Putamen (tissue), 1 donor: ENCODE measurements at places on chromosomes 6 and 20.
A peak's percentile ranks its signal among the peaks of the same experiment; 100 is the strongest.

- DNase-seq, result no peak
Measured at GRCh38 chr20:1283522-1284510, 17.7 kb downstream of the SNPH start.

GRCh38 chr6:117483645-117484016 is 1.2 kb downstream of the DCBLD1 start:
- no peak for DNase-seq

DNA sequence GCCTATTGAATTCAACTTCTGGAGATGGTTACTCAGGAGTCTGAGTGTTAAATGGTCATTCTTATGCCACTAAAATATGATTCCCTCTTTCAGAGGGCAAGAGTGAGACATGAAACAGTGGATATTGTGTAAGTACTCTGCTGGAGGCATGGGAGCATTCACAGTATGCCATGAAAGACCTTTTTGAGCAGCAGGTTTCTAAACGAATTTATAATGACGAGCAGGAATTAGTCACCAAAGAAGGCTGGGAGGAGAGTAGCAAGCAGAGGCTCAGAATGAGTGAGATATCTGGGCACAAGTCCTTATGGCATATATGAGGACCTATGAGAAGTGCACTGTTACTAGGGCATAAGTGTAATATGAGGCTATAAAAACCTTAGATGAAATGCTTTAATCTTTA is 10.9 kb upstream of the MYB start:
- no peak for DNase-seq

DNA sequence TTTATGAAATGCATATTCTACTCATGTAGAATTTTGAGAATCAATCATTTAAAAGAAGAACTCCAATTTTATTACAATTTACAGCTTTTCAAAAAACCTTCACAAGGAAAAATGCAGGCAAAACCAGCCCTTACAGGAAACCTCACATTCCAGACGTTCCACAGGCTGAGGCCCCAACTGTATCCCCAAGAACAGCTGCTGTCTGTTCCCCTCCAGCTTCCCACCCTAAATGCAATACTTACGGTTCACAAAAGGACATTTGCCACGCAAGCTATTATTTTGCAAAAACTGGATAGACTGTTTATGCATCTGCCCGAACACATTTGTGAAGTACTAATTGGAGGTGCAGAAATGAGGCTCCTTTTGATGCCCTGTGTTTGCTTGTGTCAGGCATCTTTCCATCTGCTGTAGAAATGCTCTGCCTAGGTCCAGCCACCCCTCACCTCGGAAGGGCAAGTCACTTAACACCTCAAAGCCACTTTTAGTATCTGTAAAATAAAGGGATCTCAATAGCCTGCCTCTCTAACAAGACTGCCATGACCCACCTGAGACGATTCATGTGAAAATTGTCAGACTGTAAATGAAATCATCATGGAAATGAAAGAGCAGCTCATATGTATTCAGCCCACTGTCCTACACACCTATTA is 26.5 kb downstream of the PDE10A start:
- no peak for DNase-seq

DNA sequence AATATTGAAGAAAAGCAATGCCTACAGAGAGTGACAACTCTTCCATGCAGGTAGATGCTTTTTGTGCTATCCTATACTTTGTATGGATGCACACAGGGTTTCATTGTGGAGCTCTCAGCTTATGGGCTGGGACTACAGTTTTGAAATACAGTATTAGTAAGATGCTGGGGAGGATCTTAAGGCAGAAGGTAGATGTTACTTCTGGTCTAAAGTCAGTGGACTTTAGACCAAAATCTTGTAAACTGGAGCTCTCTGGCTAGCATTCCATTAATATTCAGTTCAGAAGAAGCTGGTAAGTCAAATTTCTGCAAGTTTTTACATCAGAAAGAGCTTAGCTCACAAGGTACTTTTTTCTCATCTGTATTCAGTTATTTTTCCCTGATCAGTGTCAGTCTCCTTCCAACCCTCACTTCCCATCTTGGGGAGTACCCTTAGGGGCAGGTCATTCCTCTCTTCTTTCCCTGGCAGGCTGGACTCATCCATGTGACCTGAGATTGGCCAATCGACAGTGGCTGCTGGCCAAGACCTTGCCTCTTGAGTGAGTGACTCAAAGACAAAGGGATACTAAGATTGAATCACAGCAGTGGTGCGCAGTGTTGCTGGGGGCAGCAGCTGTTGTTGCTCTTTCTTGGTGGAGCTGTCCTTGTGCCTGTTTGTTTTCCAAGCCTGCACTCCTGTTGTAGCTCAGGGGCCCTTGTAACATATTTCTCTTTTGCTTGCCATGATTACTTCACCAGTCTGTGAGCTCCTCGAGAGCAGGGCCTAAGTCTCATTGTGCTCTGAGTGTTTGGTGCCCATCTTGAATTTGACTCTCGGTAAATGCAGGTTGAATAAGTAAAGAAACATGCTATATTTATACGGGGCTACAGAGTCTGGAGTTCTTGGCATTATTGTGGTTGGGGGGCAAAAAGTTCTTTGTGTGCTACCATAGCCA is 2.8 kb upstream of the PHF20 start:
- DNase-seq, result peak; percentile 74

- no peak for DNase-seq
Measured at GRCh38 chr6:49720372-49720771, 7.0 kb upstream of the CRISP2 start.

- DNase-seq, result no peak
Measured at GRCh38 chr6:133502441-133503335, 261.5 kb downstream of the EYA4 start.

- DNase-seq, result no peak
Measured at GRCh38 chr6:119533603-119534279, 184.2 kb upstream of the MAN1A1 start.

GRCh38 chr6:122276637-122277036 is 122.8 kb upstream of the HSF2 start:
- no peak for DNase-seq

- peak; percentile 24 for DNase-seq
Measured at GRCh38 chr20:16803965-16804792, 56.0 kb downstream of the OTOR start.

GRCh38 chr20:57043091-57043490 is 223.3 kb downstream of the BMP7 start:
- DNase-seq, result no peak

- DNase-seq, result peak; percentile 79
Measured at GRCh38 chr20:59645761-59646171, 41.4 kb downstream of the PHACTR3 start.

DNA sequence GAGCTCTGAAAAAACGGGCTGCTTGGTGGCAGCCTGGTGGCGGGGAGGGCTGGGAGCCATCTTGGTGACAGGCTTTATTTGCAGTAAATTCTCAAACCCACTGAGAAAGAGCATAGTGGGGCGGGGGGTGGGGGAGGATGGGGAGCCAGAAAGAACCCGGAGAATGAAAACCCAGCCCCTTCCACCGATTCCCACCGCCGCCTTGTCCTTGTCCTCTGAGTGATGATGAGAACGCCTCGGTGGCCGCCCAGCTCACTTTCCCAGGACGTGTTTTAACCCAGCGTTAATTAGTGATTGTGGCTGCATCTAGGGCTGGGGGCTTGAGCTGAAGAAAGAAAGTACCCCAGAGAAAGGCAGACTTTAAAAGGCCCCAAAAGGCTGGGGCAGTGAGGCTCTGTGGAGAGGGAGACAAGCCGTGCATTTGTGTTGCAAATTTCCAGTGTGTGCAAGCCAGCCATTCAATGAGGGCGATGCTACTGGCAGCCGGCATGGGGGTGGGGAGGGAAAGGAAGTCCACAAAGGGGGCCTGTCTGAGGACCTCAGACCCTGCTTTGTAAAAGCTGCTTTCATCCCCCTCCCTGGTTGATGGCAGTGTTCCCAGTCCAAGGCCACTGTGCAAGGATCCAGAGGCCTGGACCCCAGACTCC is 6.2 kb upstream of the GHRH start:
- DNase-seq, result peak; percentile 50

DNA sequence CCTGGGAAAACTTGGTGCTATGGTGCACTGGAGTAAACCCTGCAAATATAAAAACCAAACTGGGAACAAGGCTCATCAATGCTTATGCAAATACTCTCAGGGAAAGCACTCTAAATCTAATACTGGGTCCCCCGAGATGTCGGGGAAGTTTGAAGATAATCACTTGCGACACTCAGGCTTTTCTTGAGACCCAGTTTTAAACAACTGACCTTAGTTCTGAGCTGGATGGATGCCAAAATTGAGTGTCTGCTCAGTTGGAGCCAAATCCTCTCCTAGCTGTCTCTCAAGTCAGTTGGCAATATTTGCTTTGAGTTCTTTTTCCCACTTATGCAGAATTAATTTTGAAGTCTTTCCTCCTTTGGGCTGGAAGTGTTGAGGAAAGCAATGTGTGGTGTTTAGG is 75.5 kb upstream of the CD2AP start:
- DNase-seq, result no peak

GRCh38 chr20:34715384-34715783 is 11.2 kb downstream of the TP53INP2 start:
- DNase-seq, result no peak

- DNase-seq, result no peak
Measured at GRCh38 chr6:101302593-101302992, 90.9 kb upstream of the GRIK2 start.

DNA sequence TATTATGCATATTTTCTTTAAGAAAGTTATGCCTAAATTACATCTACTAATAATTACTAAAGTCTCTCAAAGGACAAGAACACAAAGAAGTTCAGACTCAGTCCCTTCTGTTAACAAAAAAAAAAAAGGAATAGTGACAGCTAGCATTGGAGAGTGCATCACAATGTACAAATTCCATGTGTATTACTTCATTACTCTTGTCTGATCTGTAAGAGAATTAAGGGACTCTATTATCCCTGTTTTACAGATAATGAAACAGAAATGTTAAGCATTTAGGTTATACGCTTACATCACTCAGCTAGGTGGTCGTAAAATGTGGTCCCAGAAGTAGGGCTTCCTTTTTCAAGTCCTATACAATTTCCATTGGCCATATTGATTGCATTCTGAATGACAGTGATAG is 17.2 kb upstream of the VNN1 start:
- no peak for DNase-seq

DNA sequence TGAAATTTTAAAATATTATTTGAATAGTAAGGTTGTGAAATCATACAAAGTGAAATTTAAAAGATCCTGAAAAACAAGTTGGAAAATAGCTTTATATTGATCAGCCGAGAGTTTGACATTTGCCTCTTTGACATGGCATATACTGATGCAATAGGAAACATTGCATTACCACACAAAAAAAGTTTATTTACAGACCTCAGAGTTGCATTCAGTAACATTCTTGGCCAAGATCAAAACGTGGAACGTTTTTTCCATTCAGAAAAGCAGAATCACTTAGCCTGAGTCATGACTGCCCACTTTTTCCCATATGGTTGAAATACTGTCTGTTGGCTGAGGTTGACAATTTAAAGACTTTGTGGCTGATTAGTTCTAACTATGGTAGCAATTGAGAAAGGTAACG is 55.1 kb upstream of the BACH2 start:
- DNase-seq, result no peak

GRCh38 chr20:17229256-17229655 is 2.4 kb downstream of the PCSK2 start:
- DNase-seq, result no peak

DNA sequence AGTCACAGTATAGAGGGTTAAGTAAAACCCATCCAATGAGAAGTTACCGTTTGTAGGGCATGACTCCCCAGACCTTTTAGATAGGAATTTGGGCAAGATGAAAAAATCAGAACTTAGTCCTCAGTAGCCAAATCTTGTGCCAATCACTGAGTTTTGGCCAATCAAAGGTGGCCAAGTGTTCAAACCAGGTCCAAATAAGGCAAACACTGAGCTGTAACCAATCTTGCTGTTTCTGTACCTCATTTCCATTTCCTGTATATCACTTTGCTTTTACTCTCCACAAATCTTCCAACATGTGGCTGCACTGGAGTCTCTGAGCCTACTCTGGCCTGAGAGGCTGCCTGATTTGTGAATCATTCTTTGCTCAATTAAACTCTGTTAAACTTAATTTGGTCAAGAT is 81.8 kb upstream of the GPR6 start:
- DNase-seq, result no peak

DNA sequence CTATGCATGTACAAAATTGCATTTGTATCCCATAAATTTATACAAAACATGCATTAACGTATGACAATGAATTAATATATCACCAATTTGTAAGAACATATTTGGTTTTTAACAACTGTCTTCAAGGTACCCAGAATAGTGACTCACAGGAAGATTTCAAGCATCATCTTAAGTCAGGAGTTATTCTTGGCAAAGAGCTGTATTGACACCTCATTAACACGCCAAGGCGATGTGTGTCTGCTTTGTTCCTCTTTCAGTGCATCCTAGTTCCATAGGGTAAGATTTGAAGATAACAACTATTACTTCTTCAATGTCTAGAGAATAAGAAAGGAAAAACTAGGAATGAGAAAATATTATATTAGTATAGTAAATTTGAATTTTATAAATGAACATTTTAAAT is 35.8 kb upstream of the TPD52L1 start:
- peak; percentile 66 for DNase-seq

DNA sequence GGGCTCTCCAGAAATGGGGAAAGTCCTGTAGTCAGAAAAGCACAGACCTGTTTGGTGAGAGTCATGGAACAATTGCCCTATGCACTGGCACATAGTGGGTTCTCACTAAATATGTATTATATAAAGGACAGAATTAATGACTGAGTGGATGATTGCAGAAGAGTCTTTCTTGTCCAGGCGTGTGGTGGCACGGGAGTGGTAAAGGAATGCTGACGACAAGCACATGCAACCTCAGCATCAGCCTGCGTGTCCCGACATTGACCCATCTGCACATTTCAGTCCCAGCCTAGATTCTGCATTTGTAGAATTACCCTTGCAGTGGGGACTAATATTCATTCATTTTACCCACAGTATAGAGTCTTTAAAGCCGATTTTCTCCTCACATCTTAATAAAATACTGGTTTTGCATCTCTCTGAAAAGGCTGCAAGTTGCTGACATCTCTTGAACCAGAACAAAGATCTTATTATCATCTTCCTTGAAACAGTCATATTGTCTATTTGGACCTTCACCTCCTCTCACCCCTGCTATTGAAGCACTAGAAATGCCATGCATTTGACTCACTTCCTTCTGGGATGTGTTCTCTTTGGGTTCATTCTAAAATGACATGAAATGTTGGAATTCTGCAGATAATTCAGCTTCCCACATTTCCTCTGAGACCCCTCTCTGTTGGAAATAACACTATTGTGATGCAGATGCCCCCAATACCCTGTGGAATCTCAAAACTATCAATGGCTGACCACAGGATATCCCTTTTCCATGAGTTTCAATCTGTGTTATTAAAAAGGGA is 883.6 kb upstream of the FLRT3 start:
- no peak for DNase-seq

GRCh38 chr6:3748208-3749066 is 3.1 kb downstream of the PXDC1 start:
- peak; percentile 25 for DNase-seq

DNA sequence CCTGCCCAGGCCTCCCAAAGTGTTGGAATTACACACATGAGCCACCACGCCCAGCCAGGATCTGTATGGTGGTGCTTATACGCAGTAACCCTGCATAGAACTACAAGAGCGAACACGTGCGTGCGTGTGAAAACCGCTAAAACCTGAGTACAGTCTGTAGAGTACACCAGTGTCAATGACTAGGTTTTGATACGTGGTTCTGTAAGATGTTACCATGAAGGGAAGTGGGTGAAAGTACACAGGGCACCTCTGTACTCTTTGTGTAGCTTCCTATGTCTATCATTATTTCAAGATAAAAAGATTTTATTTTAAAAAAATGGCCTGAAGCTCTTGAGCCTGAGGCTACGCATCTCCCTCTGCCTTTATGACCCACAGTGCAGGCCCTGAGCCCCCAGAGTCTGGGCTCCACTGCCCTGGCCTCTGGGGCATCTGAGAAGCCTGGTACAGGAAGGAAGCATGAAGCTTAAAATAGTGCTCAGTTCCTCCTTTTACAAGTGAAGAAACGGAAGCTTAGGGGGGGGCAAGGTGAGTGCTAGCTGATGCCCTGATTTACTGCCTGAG is 21.6 kb downstream of the LY86 start:
- peak; percentile 19 for DNase-seq
